ENCODE measurements at places on chromosomes 3 and 15. TPM values are rescaled to one million over a fixed set of nuclear protein-coding genes. Genes with fewer than 3 reads are reported as not detected.
A peak's percentile ranks its signal among the peaks of the same experiment; 100 is the strongest.

GRCh38 chr3:178078953-178079352, 457.3 kb upstream of the KCNMB2 start:
- no peak overlapping the region for H3K4me3 ChIP-seq
- no peak overlapping the region for H3K27ac ChIP-seq
- H3K27me3 ChIP-seq, result no peaks in the 10 kb centered on the region
- peaks cover 12% of the 10 kb centered on the region for H3K4me1 ChIP-seq

GRCh38 chr15:77533578-77534430, 98.9 kb downstream of the LINGO1 start:
- H3K27me3 ChIP-seq, result no peaks in the 10 kb centered on the region
- no peaks in the 10 kb centered on the region for H3K36me3 ChIP-seq
- H3K27ac ChIP-seq, result no peak overlapping the region
- no peak overlapping the region for H3K4me3 ChIP-seq
- no peak for DNase-seq

- H3K4me1 ChIP-seq, result peaks cover 3% of the 10 kb centered on the region
- H3K36me3 ChIP-seq, result no peaks in the 10 kb centered on the region
- no peak overlapping the region for H3K4me3 ChIP-seq
- peak; percentile 38 for DNase-seq
- no peaks in the 10 kb centered on the region for H3K27me3 ChIP-seq
Measured at GRCh38 chr15:100909565-100909964, 9.6 kb upstream of the LRRK1 start.

Gene FBLN2
- total RNA-seq, result 38.5 TPM

Gene CFAP20DC
- 0.53 TPM for total RNA-seq
